ENCODE measurements at places on chromosomes 5 and 9.

GRCh38 chr9:120292606-120293005 lies 287.4 kb downstream of the CDK5RAP2 start:
- DNase-seq, result no peak

GRCh38 chr5:73808911-73809310 lies 182.9 kb downstream of the ARHGEF28 start:
- DNase-seq, result no peak

- DNase-seq, result no peak
These were observed 2.3 kb downstream of the SLC44A1 start for GRCh38 chr9:105246656-105247173.

DNA sequence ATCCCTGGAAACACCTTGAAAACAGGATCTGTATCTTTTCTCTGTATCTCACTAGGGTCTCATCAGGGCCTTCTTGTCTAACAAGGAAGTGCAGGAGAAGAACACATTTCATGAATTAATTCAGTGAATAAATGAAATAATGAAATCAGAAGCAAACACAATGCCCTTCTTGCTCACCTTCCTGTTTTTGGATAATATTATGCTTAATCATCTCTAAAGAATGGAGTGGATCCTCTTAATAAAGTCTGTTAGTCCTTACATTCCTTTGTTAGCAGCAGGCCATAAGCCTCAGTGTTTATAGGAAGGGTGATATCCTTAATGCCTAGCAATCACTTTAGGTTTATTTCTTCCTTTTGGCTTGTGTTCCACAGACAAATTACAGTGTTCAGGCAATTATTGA lies 837.1 kb upstream of the SEMA6A start:
- no peak for DNase-seq

DNA sequence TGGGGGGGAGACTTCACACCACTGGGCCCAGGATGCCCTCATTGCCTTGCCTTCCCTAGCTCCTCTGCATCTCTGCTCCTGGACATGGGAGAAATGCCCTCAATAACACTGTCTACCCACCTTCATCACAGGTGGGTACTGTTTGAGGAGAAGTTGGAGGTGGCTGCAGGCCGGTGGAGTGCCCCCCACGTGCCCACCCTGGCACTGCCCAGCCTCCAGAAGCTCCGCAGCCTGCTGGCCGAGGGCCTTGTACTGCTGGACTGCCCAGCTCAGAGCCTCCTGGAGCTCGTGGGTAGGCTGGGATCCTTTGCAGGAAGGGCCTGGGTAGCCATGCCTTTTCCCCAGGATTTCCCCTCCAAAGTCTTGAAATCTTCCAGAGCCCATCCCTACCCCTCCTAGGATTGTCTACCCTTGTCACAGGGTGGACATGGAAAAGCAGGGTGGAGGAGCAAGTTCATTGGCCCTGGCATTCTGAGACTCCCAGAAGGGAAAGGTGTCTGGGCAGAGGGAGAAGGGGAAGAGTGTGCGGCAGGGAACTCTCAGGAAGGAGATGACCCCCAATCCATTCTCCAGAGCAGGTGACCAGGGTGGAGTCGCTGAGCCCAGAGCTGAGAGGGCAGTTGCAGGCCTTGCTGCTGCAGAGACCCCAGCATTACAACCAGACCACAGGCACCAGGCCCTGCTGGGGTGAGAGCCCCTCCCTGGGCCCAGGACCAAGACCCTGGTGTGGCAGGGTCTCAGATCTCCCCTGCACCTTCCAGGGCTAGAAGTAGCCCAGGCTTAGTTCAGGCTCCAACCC lies 886 bp downstream of the SLC4A9 start:
- DNase-seq, result no peak

DNA sequence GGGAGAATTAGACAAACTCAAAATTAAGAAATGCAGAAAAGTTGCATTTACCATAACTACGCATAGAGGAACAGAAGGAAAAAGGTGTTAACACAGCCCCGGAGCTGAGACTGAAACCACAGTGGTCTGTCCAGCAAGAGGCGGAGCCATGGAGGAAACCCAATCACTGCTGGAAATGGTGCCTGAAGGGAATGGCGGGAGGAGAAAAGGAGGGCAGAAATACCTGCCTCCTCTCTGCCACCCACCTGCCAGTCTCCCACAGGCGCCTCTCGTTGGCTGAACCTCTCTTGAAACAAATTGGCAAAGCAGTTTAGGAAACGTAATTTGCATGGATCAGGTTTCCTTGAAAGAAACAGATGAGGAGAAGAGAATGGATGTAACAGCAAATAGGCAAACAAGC lies 9.7 kb upstream of the PRKACG start:
- DNase-seq, result no peak
